ACHN (cell line): ENCODE measurements at places on chromosomes 5 and 9.
A peak's percentile ranks its signal among the peaks of the same experiment; 100 is the strongest.

GRCh38 chr9:124975131-124975530 lies 34.2 kb upstream of the GOLGA1 start:
- no peak for DNase-seq

DNA sequence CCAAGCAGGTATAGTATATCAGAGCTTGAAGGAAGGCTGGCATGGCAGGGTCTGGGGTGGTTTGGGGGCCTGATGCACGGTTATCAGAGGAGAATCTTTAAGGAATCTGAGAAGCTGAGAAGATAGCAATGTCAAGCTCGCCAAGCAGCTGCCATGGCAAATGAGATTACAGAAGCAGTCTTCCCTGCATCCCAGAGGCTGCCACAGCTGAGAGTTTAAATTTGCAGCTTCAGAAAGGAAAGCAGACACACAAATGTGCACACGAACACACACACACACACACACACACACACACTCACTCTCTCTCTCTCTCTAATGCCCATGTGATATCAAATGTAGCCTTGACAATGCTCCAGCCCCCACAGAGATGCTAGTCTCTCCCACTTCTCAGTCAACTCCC lies 79.0 kb upstream of the TNC start:
- DNase-seq, result no peak

GRCh38 chr5:52769061-52769460 lies 18.7 kb upstream of the ITGA1 start:
- no peak for DNase-seq

DNA sequence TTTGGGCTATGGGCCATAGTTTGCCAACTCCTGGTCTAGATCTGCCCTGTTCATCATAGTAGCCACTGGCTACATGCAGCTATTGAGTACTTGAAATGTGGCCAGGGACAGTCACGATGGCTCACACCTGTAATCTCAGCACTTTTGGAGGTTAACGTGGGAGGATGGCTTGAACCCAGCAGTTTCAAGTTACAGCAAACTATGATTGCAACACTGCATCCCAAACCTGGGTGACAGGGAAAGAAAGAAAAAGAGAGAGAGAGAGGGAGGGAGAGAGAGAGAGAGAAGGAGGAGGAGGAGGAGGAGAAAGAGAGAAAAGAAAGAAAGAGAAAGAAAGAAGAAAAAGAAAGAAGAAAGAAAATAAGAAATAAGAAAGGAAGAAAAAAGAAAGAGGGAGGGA lies 5.1 kb upstream of the GMCL2 start:
- DNase-seq, result no peak

- no peak for DNase-seq
These were observed 49.5 kb downstream of the ST8SIA4 start for GRCh38 chr5:100853582-100853981.

DNA sequence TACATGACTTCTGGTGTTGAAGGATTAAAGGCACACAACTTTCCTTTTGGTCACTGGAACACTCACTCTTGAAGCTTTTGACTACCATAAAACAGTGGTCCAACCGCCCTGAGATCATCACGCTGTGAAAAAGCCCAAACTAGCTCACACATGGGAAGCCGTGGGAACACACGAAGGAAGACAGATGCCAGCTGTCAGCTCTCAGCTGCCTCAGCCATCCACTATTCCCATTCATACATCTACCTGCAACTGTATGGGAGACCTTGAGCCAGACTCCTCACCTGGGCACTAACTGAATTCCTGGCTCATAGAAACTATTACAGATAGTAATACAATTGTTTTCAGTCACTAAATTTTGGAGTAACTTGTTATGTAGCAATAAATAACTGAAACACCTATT lies 246.1 kb downstream of the MSX2 start:
- DNase-seq, result no peak

DNA sequence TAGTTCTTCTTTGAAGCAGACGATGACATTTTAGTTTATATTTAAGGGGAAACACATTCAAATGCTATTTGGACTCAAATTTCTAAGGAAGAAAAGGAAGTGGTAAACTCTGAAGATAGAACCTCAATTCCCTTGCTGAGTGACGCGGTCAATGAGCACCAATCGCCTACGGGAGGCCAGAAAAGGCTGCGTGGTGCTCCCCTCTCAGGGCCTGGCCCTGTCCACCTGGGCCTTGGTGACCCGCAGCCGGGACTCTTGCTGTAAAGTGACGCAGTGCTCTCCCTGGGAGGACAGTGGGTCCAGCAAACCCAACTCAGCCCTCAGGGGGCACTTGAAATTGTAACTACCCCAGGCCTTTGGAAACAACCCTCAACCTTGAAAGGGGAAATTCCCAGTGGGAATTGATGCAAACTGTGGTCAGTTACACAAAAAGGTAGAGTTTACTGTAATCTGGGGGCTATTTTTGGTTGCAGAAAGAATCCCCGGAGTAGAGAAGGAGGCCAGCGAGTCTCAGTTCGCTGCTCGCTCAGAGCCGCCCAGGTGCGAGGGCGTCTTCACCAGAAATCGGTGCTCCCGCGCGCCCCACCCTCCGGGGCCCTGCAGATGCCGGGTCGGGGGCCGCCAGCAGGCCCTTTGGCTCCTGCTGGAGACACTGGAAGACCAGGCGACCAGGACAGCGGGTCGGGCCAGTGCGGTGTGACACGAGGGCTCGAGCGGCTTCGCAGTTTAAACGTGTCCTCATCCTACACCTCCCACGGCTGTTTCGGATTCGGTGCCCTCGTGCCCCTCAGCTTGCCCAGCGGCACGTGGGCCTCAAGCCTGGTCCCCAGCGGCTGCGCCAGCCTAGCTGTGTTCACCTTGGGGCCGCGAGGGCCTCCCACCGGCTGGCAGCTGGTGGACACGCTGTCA lies 1.4 kb upstream of the ANKRD33B start:
- no peak for DNase-seq

- DNase-seq, result no peak
These were observed 200.1 kb downstream of the GADD45G start for GRCh38 chr9:89804766-89805531.

DNA sequence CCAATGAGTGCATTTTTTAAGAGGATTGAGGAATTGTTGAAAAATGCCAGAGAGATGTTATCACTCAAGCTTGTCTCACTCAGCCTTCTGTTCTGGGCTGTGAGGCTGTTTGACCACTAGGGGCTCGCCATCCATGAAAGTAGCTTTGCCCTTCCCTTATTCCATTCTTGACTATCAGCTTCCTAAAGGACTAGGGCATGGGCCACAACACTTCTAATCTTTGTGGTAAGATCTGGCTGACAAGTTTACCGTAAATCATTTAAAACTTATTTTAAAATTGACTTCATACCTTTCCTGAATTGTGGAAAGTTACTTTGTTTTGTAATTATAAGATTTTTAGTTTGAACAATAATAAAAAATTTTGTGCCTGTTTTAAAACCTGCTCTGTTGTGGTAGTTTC lies 49.5 kb downstream of the TJP2 start:
- peak; percentile 73 for DNase-seq
